ENCODE measurements at places on chromosomes 16 and 17.

DNA sequence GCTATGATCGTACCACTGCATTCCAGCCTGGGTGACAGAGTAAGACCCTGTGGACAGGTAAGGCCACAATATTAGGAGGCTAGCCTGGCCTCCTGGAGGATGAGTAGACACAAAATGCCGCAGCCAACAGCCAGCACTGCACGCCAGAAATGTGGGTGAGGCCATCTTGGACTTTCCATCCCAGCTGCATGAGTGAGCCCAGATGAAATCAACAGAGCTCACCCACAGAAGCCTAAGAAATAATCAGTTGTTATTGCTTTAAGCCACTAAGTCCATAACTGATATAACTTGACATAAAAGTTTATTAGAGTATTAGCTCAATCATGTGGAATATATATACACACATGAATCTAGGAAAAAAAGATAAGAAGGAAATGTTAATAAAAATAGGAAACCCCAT is 101.7 kb downstream of the CDYL2 start:
- no peak for DNase-seq

GRCh38 chr16:81758376-81758775 is 20.7 kb upstream of the PLCG2 start:
- no peak for DNase-seq

DNA sequence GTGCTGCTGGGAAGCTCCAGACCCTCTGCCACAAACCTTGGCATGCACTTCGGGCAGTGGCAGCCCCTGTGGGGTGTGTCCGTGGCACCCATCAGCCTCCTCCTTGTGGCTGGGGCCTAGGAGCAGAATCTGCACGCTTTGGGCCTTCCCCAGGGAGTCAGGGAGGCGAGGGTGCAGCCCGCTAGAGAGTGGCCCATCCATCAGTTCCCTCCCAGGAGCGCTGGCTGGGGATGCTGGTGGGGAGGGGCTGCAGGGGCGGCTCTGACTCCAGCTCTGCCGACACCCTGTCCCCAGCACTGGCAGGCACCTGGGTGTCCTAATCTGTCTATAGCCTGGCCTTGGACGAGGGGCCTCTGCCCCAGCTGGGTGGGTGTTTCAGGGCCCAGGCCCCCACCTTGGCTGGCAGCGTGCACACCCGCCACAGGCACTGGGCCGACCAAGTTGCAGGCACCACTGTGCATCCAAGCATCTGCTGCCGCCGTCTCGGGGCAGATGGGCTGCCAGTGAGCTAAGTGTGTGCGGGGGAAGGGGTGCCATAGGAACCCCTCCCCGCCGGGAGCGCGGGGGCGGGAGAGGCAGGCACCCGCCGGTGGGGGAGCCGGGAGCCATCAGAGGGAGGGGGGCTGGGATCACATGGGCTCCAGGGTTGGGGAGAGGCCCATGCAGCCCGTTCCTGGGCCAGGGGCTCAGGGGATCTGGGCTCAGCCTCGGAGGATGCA is 30.2 kb downstream of the ENDOV start:
- no peak for DNase-seq

DNA sequence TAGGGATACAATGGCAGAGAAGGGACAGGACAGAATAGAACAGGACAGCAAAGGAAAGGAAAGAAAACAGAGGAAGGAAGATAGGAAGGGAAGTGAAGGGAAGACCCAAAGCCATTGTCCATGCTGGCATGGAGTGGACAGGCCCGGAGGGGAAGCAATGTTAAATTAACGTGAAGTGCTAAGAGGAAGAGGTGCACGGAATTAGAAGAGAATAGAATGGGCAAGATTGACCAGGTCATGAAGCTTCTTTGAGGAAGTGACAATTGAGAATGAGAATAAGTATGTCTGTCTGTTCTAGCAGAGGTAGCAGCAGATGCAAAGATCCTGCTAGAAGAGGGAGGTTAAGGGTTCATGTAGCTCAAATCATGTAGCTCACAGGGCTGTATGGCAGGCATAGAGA is 117.2 kb downstream of the MAF start:
- DNase-seq = no peak
